Karpas-422 (cell line): ENCODE measurements at places on chromosomes 16 and 17.

DNA sequence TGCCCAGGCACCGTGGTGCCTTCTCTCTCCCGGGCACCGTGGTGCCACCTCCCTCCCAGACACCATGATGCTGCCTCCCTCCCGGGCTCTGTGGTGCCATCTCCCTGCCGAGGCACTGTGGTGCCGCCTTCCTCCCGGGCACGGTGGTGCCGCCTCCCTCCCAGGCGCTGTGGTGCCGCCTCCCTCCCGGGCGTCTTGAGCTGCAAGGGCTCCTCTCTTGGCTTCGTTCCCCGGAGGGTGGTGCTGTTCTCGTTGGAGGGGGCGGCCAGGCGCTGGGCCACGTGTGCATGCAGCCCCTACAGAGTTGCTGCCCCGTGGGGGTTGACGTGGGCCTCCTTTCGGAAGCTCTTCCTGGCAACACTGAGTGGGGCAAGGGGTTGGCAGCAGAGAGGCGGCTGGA, 8.2 kb downstream of the CENPX start:
- DNase-seq = no peak

- no peak for DNase-seq
Observed at GRCh38 chr17:9517396-9517795, 58.2 kb downstream of the STX8 start.

- no peak for DNase-seq
Observed at GRCh38 chr17:73551759-73552158, 92.5 kb downstream of the SDK2 start.

GRCh38 chr16:10325783-10326543, 59.9 kb upstream of the ATF7IP2 start:
- DNase-seq = no peak

- peak; percentile 81 for DNase-seq
Observed at GRCh38 chr17:63998050-63998720, at the start of gene PRR29. Gene PRR29 (plus strand): TSS chr17:63998351. CDS start chr17:63998365, 14 bp downstream.

DNA sequence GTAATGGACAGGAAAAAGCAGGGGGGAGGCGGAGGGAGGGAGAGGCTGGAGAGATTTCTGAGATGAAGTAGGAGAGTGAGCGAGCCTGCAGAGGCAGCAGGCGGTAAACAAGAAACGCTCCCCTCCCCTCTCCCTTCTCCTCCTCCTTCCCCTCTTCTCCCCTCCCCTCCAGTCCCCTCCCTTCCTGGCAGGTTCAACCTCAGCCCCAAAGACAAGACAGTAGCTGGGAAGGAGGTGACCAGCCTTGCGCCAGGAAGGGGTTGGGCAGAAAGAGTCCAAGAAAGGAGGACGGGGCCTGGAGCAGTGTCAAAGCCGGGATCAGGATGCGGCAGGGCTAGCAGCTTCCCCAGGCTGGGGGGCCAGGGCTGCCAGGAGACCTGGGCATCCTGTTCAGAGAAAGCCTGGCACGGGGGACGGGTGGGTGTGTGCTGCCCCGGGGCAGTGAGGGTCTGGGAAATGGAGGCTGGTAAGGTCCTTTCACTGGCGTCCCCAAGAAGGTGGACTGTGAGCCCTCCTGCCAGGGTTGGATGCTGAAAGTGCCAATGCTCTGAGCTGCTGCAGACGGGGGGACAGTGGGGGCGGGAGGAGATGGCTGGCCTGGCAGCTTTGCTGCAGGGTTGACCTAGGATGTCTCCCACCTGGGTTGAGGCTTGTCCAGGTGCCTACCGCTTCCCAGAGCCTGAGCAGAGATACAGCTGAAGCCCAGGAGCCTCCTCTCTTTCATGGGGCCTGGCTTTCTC, 261.6 kb upstream of the TNRC6C start:
- no peak for DNase-seq

DNA sequence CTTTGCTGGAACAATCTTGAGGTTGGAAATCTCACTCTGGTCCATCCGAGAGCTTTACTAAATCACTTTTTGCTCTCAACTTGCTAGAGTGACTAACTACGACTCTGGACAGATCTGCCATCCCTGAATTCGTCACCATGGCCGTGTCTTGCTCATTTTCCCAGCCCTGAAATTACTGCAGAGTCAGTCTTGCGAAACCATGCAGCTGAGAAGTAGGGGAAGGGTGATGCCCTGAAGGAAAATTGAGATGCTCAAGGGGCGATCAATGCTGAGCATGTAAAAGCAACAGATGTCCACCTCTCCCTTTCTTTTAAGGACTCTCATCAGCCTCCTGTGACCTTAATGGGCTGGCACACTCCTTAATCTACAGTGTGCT, 18.8 kb downstream of the PCTP start:
- DNase-seq = no peak

GRCh38 chr17:798246-798645, 16.1 kb downstream of the MRM3 start:
- DNase-seq = no peak

GRCh38 chr16:4366016-4366415, 5.6 kb upstream of the VASN start:
- no peak for DNase-seq

DNA sequence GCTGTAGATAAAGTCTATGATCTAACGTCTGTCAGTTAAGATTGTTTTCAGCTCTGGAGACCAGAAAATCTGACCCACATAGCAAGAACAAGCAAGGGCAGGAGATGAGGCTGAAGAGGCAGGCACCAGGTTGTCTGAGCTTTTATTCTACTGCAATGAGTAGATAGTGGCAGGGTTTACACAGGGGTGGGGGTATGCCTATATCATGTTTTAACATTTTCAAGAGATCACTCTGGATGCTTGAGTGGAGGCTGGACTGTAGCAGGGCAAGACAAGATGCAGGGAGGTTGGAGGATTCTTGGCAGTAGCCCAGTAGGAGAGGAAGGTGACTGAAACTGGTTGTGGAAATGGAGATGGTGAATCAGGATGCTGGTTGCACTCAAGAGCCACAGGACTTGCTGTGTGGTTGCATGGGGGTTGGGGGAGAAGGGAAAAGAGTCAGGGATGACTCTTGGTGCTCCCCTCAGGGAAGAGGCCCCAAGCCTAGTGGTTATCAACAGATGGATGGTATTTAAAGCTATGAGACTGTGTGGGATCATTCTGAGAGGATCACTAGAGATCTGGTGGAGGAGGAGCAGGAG, 143.1 kb upstream of the KCNJ18 start:
- no peak for DNase-seq

GRCh38 chr17:45073414-45074070, 12.4 kb downstream of the NMT1 start:
- DNase-seq = no peak

GRCh38 chr16:138049-138417, 440 bp downstream of the NPRL3 start:
- DNase-seq = peak; percentile 70

- no peak for DNase-seq
Observed at GRCh38 chr16:87053016-87053982, 263.9 kb downstream of the C16orf95 start.

GRCh38 chr16:66830422-66831404, at the start of gene NAE1:
Gene NAE1 (minus strand): TSS chr16:66830976. CDS start chr16:66830899, 77 bp downstream.
- DNase-seq = peak; percentile 96

DNA sequence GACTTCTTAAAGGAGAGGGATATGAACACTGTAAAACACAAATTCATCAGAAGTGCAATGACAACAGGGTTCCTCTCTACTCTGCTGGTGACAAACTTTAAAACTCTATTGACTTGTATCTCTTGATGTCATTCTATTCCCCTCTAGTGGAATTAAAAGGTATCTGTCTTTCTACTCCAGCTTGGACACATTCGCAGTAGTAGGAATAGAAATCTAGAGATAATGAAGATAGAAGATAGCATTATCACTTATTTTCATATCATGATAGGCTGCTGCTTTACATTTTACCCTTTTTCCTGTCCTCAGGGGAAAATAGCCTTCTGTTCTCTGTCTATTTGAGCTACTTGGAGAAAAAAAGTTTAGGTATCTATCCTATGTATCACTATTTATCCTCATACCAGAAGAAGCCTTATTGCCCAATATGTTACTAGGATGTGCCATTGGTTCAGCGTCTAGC, 209.6 kb upstream of the CACNG5 start:
- peak; percentile 77 for DNase-seq

GRCh38 chr16:88686062-88686438, 257 bp downstream of the SNAI3 start:
- no peak for DNase-seq

- no peak for DNase-seq
Observed at GRCh38 chr16:85524365-85524629, 88.8 kb upstream of the GSE1 start.

- DNase-seq = no peak
Observed at GRCh38 chr16:81509404-81509803, 64.8 kb downstream of the CMIP start.

GRCh38 chr16:4777339-4778049, 10.5 kb upstream of the ZNF500 start:
- DNase-seq = no peak

DNA sequence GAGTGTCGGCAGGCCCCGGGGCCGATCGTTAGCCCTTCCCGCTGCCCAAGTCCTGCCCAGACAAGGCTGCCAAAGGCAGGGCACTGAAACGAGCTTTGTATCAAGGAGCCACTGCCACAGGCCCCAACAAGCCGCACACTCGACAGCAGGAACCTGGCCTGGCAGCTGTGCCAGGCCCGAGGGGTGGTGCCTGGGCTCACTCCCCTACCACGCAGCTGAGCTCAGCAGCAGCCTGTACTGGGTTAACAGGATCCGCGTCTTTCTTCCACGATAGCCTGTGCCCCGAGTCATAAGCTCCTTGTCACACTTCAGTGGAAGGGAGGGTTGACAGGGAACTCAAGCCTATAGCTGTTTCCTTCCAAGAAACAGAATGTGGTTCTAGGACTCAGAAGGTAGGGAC, 87.9 kb downstream of the ABR start:
- no peak for DNase-seq
